SK-N-SH treated with all-trans-retinoic acid at 6 μM for 48 hours (cell line): ENCODE measurements at places on chromosomes 12 and 14.
A peak's percentile ranks its signal among the peaks of the same experiment; 100 is the strongest.

DNA sequence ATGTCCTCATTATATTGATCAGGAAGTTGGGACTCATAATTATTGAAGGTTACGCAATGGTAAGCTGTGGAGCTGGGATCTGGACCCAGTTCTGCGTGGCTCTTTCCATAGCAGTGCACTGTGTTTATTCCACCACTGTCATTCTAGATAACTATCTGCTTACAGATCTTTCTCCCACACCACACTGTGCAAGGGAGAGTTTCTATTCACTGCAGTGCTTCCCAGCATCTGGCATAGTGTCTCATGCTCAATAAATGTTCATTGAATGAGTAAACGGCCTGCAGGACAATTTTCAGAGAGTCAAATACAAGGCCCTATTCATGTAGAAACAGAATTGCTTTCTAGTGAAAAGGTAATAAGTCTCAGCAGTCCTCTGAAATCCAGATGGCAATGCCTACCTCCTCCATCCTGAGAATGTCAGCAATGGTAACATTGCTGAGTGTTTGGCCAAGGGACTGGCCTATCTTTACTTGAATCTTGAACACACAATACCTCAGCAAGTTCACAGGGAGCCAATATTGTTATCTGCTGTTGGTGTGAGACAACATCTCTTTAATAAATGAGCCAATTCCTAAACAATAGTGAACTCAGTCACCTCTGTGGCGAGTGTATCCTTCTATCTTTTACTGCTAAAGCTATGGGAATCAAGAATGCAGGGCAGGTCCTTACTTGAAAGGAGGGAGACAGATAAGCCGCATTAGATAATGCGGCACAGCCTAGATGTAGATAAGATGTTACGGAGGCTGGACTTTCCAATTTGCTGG lies 332.4 kb upstream of the PRICKLE1 start:
- no peak for ATAC-seq

- peak; percentile 92 for ATAC-seq
Observed at GRCh38 chr14:42192738-42193653, 586.3 kb downstream of the LRFN5 start.

GRCh38 chr14:76057914-76058313 lies 72.4 kb downstream of the IFT43 start:
- ATAC-seq = no peak

- no peak for ATAC-seq
Observed at GRCh38 chr14:101217616-101218371, 314.3 kb upstream of the RTL1 start.

- ATAC-seq = no peak
Observed at GRCh38 chr14:99981806-99982205, 83.4 kb upstream of the EVL start.

- ATAC-seq = no peak
Observed at GRCh38 chr12:129873111-129873832, 30.6 kb downstream of the TMEM132D start.

DNA sequence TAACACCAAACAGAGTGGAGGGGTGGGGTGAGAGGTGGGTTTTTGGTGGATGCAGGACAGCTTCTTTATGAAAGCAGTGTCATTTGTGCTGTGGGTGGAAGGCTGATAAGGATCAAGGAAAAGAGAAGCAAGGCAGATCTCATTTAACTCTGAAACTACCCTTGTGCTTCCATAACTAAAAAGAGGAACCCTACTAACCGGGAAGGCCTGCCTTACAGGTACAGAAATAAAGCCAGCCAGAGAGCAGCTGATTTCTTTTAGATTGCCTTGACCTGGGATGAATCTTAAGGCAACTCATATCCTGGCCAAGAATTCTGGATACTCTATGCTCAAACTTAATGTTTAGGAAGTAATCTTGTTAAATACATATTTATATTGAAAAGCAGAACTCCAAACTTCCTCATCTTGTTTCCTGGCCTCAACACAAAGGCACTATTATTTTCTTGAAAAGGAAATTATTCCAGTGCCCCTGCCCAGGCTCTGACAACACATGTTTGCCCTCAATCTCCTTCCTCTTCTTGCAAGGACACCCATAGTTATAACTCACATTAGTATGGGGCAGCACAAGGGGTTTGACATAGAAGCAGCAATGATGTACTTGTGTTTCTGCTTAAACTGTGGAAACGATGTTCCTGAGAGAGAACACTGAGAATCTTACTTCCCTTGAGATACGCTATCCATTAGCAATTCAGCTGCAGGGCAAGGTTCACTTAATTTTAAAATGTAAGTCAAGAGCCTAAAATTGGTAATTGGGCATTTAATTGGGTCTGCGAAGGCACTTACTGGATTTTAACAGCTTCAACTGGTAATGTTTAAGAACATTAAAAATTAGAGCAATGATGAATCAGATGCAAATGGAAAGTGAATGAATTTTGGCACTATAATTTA lies 173.7 kb downstream of the STXBP6 start:
- ATAC-seq = no peak
